ENCODE measurements at places on chromosomes 5 and 9.

DNA sequence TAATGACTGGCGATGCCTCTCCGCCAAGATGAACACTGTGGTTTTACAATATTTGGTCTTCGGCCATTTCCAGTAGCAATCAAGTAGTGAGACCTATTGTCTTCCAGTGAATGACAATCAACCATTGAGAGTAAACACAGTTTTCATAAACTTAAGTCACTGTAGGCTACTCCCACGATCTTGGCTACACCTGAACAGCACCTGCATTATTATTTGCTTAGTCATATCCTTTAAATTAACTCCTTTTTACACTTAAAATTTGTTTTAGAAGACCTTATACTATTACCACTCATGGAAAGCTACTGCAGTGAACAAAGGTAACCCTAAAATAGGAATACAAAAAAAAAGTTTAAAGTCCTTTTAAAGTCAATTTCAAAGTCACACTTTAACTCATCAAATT lies 58.2 kb downstream of the ZNF354C start:
- no peaks in the 10 kb centered on the region for H3K27me3 ChIP-seq
- DNase-seq = no peak
- H3K4me1 ChIP-seq = no peaks in the 10 kb centered on the region
- H3K36me3 ChIP-seq = peaks cover 30% of the 10 kb centered on the region

DNA sequence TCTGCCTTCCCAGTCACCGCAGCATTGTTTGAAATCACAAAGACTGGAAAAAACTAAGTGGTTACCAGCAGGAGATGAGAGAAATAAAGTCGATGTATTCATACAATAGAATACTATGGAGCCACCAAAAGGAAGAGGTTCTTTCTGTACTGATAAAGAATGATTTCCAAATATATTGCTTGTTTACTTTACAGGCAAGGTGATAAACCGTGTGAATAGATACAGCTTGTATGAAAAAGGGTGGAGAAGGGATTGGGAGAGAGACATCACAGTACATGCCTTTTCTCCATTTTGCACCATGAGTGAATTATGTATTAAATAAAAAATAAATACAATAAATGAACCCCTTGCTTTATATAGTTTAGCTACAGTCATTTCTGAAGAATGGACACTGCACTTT lies 91.7 kb downstream of the RFK start:
- peaks cover 6% of the 10 kb centered on the region for H3K4me1 ChIP-seq
- H3K27me3 ChIP-seq = no peaks in the 10 kb centered on the region
- no peak overlapping the region for H3K27ac ChIP-seq

DNA sequence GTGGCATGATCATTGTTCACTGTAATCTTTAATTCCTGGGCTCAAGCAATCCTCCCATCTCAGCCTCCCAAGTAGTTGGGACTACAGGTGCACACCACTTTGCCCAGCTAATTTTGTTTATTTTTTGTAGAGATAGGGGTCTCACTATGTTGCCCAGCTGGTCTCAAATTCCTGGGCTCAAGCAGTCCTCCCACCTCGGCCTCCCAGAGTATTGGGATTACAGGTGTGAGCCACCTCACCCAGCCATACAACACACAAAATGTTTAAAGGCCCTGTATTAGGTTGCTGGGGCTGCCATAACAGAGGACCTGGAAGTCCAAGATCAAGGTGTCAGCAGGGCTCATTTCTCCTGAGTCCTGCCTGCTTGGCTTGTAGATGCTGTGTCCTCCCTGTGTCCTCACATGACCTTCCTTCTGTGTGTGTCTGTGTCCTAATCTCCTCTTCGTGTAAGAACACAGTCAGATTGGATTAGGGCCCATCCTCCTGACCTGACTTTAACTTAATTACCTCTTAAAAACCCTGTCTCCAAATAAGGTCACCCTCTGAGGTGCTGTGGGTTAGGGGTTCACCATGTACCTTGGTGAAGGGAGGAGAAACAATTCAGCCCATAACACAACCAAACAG lies 5.4 kb downstream of the UBE2QL1 start:
- H3K36me3 ChIP-seq = no peaks in the 10 kb centered on the region
- H3K4me3 ChIP-seq = no peak overlapping the region
- H3K27me3 ChIP-seq = peaks cover 18% of the 10 kb centered on the region
- no peak overlapping the region for H3K27ac ChIP-seq

GRCh38 chr5:169011009-169011408 lies 289.9 kb downstream of the SLIT3 start:
- H3K27me3 ChIP-seq = no peaks in the 10 kb centered on the region
- no peak overlapping the region for H3K27ac ChIP-seq
- H3K36me3 ChIP-seq = no peaks in the 10 kb centered on the region
- H3K4me1 ChIP-seq = peaks cover 11% of the 10 kb centered on the region
- H3K4me3 ChIP-seq = no peak overlapping the region
- no peak for DNase-seq

- DNase-seq = no peak
- H3K27ac ChIP-seq = no peak overlapping the region
- H3K4me3 ChIP-seq = no peak overlapping the region
- no peaks in the 10 kb centered on the region for H3K27me3 ChIP-seq
- no peaks in the 10 kb centered on the region for H3K4me1 ChIP-seq
Measured at GRCh38 chr9:17613758-17614157, 34.9 kb downstream of the SH3GL2 start.
